ENCODE measurements at places on chromosomes 1 and 21.

DNA sequence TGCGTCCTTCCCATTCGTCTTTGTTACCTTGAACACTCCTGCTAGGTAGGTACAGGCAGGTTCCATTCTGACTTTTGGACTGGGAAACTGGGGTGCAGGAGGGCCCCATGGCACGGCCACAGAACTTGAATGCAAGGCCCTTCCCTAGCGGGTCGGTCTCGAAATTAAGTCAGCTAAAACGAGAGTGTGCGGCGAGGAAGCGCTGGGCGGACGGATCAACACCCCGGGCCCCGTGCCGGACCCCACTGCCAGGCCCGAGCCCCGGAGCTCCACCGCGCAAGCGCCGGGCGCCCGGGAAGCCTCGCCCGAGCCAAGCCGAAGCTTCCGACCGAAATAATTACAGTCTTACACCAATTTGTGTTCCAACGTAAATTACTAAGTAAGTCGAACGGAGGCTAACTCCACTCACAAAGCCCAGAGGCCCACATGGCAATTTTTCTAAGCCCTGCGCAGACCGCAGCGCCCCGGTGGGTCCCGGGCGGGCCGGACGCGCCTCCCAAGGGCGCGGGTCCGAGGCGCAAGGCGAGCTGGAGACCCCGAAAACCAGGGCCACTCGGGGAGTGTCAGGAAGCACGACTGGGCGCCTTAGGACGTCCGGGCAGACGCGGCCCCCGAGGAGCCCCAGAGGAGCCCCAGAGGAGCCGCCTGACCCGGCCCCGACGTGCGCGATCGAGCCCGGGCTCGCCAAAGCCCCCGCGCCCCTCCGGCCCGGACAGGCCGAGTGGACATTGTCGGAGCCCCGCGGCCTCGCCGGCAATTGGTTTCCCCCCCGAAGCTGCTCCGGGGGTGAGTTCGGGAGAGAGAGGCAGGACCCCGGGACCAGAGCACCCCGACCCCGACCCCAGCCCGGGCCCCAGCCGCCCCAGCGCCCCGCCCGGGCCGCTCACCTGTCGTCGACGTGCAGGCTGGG lies 624 bp downstream of the RIPK4 start:
- no peak for DNase-seq

DNA sequence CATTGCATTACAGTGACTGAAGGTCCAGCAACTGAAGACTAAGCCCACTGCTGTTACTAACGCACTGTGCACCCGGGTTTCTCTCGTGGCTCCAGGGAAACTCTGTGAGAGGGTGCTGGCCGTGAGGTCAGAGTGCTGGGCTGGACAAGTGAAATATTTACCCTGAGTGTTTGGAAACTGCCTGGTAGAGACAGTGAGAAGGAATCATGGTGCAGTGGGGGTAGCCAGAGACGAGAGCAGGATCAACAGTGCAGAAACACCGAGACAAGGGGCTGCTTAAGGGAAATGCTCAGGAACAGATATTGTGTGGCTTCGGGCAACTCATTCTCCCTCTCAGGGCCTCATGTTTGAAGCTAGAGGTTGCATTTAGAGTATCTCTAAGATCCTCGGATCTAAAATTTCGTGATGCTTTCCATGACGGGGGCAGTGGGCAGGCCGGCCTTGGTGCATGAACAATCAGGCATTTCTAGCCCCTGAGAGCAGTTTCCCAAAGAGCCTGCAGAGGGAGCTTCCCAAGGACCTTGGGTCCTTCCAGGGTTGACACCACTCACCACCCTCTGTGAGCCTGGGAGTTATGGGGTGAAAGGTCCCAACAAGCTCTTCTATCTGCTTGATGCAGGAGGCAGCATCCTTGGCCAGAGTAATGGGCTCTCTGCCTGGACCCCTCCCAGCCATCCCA lies 9.7 kb downstream of the CD2 start:
- no peak for DNase-seq

- DNase-seq = no peak
These were observed 89.1 kb downstream of the RWDD3 start for GRCh38 chr1:95323123-95323522.

DNA sequence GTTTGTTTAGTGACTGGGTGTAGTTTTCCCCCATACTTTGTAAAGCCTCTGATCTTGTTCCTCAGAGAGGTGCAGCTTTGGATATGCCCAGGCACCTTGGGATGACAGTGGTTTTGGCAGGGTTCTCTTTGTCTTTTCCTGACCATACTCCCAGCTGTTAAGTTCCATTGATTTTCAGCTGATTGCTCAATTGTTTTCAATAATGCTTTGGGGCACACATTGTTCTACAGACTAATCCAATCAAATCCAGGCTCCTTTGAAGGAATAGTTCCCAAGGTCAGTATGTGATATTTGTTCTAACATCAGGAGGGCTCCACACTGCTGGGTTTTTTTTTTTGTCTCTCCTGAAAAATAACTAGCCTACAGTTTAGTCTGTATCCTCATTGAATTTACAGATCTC lies 24.8 kb downstream of the PPP2R5A start:
- no peak for DNase-seq

DNA sequence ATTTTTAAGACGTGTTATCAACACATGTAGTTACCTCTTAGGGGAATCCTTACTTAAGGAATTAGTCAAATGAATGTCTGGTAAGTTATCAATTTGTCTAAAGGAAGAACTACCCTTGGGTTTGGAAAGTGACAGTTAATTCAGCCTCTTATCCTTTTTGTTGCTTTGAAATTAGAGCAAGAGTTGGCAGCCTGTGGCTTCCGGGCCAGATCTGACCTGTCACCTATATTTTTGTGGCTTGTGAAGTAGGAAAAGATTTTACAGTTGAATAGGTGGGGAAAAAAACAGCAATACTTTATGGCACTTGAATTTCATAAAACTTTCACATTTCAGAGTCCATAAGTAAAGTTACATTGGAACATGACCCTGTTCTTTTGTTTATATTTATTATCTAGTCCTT lies 5.5 kb downstream of the MRPS6 start:
- DNase-seq = no peak

DNA sequence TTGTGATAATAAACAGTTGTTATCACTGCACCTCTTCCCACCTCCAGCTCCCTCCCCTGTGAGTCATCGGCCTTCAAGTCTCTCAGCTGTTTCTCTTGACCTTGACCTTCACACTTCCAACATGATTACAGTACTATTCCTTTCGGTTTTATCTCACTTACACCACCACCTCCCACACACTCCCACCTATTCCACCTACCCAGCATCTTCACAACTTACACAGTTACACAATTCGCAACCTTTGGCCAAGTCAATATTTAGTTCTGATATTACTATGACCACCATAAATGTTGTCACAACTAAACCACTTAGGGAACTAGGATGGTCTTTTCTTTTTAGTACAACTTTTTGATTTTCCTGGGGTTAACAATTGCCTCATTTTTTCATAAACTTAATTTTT lies 60.2 kb downstream of the RIPK4 start:
- DNase-seq = no peak

GRCh38 chr1:93827128-93827527 lies 51.9 kb downstream of the DNTTIP2 start:
- no peak for DNase-seq

GRCh38 chr1:7468248-7468647 lies 302.8 kb upstream of the VAMP3 start:
- no peak for DNase-seq

- peak; percentile 27 for DNase-seq
These were observed 679 bp downstream of the ABL2 start for GRCh38 chr1:179228783-179229213.

DNA sequence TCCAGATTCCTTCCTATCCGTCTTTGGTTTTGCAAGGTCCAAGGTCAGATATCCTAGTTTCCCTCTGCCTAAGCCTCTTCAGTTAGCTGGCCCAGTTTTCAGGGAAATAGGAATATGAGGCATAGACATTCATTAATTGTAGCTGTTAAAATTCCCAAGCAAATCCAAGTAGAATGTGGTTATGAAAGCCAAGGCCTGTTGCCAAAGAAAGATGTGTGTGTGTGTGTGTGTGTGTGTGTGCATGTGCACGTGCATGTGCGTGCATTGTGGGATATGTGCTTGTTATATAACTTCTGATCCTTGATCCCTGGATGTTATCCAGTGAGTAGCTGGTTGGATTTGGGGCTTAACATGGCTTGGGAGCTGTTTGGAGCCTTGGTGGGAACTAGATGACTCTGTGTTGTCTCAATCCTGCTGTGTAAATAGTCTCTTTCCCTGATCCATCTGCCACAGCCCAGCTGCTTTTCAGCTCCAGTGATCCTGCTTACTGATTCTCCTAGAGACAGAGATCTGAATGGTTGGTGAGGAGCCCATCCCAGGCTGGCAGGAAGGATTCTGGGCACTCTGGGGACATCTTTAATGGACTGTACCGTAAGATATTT lies 70.6 kb upstream of the GCLM start:
- no peak for DNase-seq

DNA sequence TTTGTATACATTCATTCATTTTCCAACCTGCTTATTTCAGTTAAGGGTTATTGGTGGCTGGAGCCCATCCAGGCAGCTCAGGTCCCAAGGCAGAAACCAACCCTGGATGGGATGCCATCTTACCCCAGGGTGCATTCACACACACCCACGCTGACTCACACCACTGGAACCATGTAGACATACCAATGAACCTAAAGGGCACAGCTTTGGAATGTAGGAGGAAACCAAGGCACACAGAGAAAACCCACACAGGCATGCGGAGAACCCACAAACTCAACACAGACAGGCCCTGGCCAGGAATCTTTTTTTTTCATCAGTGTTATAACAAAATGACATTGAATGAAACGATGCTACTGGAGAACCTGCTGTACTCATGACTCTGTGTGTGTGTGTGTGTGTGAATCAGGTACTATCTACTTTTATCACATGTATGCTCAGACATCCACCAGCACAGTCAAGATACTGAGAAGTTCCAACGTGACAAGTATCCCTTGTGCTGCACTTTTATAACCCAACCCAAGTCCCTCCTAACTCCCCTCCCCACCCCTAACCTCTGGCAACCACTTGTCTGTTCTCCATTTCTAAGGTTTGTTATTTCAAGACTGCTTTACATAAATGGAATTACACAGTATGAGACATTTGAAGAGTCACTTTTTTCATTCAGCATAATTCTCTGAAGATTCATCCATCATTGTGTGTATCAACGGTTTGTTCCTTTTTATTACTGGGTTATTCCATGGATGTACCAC lies 286.8 kb upstream of the PLD5 start:
- no peak for DNase-seq

DNA sequence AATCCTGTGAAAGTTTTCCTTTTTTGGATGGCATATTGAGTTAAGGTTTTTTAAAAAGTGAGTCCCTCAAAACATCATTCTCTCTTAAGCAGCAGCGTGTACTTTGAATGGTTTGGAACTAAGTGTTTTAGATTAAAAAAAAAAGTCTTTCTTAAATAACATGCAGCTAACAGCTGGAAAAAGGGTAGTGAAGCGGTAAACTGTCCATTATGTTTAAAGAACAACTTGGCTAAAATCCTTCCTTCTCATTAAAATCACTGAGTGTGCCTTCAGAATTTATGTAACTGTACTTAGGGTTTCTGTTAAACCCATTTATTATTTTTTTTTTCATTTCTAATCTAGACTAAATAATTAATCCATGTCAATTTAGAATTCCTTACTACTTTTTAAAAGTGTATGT lies 254.2 kb upstream of the ADAMTS5 start:
- no peak for DNase-seq

GRCh38 chr21:39843916-39844315 lies 23.3 kb upstream of the PCP4 start:
- no peak for DNase-seq

- DNase-seq = peak; percentile 7
These were observed 4.3 kb upstream of the VWA1 start for GRCh38 chr1:1430992-1431844.

DNA sequence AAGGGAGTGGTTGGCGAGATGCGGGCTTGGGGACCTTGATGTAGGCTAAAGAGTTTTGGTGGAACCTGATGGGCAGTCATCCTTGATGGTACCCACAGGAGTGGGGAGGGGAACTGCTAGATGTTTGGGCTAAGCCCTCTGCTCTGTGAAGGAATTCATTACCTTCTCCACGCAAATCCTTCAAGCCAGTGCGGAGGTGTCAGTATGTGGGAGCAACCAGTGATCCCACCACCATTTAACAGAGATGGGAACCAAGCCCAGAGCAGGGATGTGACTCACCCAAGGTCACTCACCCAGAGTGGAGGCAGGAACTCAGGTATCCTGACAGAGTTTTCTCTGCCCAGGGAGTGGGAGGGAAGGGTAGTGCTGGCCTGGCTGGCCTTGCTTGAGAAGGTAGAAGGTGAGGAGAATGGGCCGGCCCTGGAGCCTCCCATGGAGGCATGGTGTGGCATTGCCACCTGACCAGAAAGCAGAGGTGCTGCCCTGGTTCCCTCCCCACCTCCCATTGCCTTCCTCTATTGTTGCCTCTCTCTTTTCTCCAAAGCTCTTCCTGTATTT lies 51.2 kb upstream of the STUM start:
- DNase-seq = no peak

DNA sequence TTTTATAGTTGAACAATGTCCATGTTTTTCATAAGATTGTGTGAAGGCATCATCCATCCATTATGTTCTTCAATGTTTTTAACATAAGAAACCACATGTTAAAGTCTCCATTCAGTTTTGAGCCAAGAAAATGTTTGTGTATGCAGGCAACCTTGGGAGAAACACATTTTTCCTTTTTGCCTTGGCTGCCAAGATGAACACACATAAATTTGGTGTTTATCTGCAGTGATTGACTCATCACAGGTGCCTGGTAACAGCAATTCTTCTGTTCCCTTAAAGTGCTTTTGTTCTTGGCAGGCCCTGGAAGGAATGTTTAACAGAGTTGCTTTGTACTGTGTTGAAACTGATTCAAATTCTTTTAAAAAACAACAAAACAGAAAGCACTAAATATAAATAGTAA lies 709.9 kb upstream of the ADGRL4 start:
- DNase-seq = no peak

DNA sequence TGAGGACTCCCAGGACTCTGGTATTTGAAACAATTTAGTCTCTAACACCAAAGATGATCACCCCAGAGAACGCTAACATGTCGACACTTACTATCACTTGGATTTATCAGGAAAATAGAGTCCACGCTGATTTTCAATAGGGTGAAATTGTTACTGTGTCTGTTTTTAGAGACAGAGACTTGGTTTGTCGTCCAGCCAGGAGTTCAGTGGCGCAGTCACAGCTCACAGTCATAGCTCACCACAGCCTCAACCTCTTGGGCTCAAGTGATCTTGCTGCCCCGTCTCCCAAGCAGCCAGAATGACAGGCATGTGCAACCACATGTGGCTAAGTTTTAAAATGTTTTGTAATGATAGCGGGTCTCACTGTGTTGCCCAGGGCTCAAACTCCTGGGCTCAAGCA lies 5.3 kb downstream of the SSU72 start:
- no peak for DNase-seq

DNA sequence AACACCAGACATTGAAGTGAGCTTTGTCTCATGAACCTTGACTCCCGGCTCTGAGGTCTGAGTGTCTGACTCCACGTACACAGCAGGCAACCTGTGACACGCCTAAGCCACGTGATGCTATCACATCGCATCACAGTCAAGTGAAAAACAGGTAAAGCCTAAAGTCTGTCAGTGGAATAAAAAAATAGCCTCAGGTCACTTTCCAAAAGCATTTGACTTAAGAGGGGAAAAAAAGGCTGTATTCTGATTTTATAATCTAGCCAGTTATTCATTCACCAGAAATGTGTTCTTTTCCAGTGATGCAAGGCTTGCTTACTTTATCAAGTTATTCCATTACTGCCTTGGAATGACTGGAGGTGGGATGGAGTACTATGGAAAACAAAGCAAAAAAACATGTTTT lies 163.2 kb upstream of the HMCN1 start:
- no peak for DNase-seq
